Psoas muscle (tissue), 8 donors: ENCODE measurements at places on chromosomes 6 and 20.

- DNase-seq = no peak
Measured at GRCh38 chr6:55643861-55644260, 64.9 kb upstream of the HMGCLL1 start.

- DNase-seq = no peak
Measured at GRCh38 chr6:39319621-39320362, 2.7 kb downstream of the KCNK16 start.

DNA sequence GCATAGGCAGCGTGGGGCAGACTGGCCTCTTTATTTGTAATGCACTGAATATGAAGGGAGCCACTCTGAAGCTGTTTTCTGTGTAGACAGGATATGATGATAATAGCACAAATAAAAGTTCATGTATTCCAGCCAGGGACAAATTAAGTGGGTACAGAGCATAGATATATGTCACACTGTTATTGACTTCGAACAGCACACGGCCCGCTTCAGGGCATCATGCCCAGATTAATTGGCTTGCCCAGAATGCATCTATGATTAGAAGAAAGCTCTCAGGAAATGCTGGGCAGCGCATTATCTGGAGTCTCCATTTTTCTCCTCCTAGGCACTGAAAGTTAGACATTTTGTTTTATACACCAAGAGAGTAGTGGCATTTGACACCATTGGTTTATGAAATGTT, 26.3 kb upstream of the SASH1 start:
- DNase-seq = no peak

GRCh38 chr20:10671221-10671918, 2.4 kb downstream of the JAG1 start:
- no peak for DNase-seq

DNA sequence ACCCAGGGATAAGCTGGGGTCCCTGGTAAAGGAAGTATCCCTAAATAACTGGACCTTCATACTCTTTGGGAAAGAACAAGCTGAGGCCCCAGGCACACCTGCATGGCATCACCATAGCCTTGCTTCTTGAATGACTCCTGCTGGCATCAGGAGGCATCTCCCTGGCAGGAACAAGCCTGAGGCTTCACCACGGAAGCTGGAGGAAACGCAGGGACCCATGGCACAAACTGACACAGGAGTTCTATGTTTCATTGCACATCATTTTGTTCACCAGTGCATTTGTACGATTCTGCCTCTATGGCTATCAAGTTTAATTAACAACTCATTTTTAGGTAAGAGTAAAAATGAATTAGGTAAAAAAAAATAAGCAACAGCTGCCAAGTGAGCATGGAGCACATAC, 619 bp upstream of the PDE7B start:
- peak; percentile 50 for DNase-seq

GRCh38 chr6:5906842-5907241, 99.9 kb downstream of the NRN1 start:
- no peak for DNase-seq

- no peak for DNase-seq
Measured at GRCh38 chr6:143293523-143293922, 157.0 kb downstream of the ADAT2 start.

DNA sequence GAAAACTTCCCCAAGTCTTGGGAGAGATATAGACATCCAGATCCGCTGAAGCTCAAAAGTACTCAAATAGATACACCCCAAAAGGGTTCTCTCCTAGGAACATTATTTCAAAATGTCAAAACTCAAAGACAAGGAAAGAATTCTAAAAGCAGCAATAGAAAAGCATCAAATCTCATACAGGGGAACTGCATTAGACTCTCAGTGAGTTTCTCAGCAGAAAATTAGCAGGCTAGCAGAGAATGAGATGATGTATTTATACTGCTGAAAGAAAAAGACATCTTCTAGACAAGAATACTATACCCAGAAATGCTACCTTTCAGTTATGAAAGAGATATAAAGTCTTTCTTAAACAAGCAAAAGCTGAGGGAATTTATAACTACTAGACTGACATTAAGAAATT, 75.5 kb upstream of the RIMS1 start:
- DNase-seq = no peak

- no peak for DNase-seq
Measured at GRCh38 chr20:18299364-18299763, 11.0 kb downstream of the ZNF133 start.

DNA sequence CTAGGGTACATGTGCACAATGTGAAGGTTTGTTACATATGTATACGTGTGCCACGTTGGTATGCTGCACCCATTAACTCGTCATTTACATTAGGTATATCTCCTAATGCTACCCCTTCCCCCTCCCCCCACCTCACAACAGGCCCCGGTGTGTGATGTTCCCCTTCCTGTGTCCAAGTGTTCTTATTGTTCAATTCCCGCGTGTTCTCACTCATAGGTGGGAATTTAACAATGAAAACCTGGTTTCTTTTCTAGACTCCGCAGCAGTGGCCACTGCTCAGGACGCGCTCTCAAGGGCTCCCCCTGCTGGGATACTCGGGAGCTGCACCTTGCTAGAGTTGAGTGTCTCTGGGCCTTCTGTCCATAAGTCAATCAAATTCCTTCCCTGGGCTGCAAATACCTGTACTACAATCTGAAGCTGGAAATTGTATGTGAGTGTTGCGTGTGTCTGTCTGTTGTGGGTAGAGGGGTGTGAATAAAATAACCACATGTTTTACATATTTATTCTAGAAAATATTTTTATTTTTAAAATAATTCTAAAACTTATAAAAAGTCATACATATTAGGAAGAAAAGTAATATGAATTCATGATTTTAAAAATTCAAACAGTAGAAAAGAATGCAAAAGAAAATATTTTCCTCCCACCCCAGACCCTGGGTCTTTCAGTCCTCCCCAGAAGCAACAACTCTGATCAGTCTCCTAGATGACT, 8.2 kb upstream of the CEP250 start:
- peak; percentile 91 for DNase-seq

GRCh38 chr6:56954403-56955170, at the start of gene BEND6:
Gene BEND6 (plus strand): TSS chr6:56955107. CDS start chr6:56981811, 26,704 bp downstream.
- DNase-seq = peak; percentile 62

DNA sequence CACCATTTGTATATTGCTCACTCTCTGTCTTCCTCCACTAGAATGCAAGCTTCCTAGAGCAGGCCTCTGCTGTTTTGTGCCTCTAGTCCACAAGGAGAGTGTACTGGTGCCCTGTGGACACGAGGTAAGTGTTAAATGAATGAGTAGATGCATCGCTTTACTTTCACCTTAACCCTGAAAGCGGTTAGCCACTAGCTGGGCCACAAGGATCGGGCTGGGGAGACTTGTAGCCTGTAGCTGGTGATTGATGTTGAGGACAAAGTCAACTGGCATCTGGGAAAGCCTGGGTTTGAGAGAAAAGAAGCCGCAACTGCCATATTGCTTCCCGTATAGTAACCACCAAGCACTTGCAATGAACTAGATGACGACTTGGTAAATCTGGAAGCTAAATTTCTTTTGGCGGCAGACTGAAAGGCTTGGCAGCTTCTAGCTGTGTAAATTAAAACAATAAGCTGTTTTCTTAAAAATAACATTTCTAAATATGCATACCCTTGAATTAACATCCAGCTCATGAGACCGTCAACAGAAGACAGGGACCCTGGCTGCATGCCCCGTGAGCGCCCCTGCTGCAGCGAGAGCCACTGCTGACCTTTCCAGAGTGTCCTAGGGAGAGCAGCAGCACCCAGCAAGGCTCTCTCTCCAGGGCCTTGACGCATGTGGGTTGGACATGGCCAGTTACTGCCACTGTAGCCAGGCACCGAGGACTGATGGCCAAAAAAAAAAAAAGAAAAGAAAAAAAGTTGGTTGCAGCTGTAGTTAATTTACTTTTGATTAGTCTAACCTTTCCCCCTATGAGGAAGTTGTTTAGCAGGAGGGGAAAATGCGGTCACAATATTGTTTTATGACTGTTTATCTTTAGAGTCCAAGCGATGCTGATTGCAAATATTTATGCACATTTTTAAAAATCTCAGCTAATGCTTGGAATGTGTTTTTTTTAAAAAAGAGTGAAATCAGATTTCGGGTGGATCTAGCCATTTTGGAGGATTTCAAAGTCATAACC, 315.1 kb downstream of the TFAP2C start:
- DNase-seq = no peak

DNA sequence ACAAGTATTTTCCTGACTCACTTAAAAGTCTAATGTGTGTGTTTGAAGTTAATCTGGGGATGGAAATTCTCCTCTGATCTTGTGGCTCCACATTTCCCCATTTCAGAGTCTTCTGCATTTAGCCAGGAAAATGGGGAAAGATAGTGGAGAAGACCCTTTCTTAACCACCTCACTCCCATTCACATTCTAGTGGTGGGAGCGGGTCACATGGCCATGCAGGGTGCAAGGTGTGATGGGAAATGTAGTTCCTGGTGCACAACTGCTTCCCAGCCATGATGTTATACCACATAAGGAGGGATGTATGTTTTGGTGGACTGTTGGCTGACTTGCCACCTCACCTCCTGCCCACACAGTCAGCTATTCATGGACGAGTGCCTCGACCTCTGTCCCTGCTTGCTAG, 61.8 kb downstream of the BANF2 start:
- DNase-seq = no peak

GRCh38 chr6:2852921-2853322, 11.3 kb upstream of the SERPINB1 start:
- DNase-seq = no peak

GRCh38 chr20:17785007-17785406, 85.2 kb downstream of the BANF2 start:
- DNase-seq = no peak

DNA sequence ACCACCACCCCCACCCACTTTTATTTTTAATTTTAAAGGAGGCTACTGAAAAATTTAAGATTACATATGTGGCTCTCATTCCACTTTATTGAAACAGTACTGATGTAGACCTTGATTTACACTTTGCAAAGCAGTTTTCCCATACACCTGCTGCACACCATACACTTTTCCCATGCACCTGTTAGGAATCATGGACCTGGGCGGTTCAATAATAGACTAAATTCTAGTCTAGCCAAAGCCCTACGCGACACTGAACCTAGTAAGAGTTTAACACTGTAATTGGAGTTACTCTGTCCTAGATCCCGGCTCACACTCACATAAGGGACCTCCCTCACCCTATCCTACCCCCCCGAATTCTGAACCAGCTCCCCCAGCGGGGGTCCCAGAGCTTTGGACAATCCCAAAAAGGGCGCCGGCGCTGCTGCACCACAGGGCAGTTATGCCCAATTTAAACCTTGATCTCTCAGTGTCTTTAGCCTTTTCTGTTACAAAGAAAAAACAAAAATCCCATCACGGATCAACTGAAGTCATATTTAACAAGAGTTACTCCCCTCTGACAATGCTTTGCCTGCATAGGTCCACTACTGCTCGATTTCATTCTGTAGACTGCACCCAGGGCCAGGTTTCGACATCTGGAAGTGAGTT, 2.4 kb upstream of the GCLC start:
- DNase-seq = no peak

- peak; percentile 73 for DNase-seq
Measured at GRCh38 chr20:33839591-33839990, 28.4 kb downstream of the CHMP4B start.

- DNase-seq = no peak
Measured at GRCh38 chr20:11260611-11261010, 586.8 kb upstream of the JAG1 start.

- DNase-seq = no peak
Measured at GRCh38 chr20:57291003-57291402, 24.6 kb upstream of the BMP7 start.

DNA sequence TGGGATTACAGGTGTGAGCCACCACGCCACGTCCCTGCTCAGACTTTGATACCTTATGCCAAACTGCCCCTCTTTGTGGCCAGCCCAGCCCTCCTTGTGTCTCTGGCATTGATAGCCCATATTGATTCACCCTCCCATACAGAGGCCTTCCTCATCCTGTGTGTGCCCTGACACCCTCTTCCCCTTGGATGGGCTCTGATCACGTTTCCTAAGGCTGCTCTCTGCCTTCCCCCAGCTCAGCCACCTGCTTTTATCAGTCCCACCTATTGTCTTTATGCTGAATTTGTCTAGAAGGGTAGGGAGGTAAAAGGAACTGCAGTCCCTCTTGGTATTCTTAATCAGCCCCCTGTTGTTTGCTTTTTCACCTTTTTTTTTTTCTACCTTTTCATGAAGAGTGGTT, 95.9 kb downstream of the CDKAL1 start:
- no peak for DNase-seq

DNA sequence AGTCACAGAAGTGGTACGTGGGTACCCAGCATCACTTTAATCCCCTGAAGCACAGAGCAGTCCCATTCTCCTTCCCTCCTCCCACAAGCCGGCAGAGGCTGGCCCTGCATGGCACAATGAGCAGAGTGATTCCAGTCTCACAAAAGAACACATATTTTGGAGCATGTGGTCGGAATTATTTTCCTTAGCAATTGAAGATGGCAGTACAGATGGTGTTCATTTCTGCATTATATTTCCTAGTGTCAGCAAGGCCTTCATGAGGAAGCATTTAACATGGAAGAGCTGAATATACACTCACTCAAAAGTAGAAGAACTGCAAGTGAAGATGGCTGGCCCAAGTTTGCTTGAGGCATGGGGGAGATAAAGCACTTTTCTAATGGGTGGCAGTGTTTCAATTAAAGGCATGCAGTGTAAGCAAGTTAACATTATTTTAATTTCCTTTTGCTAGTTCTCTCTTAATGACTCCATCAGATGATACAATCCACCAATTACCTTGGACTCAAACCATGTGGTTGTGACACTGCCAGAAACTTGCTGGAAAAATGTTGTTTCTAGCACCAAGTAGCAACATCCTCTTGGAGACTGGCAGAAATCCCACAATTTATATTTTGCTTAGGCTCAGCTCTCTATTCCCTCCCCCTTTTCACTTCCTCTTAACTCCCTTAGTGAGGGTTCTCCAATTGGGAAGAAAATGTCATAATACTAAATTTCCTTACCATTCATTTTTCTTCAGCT, 74.4 kb downstream of the ARHGAP18 start:
- DNase-seq = no peak

DNA sequence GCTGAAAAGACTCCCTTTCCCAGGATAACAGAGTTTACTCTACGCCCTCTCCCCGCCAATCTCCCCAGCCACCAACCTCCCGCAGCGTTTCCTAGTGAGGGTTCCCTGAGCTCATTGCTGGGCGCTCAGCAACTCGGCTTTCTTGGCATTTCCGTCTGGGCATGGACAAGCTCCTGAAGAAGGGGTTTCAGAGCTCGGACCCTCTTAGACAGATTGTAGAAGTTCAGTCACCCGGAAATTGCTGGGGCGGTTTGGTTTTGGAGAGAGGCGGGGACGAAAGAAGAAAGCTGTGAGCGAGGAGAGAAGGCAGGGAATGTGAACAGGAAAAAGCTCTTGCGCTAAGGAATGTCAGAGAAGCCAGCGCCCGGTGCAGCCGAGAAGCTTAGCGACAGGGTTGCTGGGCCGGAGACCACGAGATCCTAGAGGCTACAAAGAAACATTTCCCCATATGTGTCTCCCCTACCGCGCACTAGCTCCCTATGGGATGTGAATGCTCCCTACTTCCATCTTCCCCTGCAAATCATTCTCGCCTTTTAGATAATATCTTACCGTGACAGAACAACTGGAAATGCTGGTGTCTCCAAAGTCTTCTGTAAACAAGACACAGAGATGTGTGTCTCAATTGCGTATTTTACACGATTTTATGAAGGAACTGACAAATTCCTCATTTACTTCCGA, 15.8 kb downstream of the POM121L2 start:
- no peak for DNase-seq

- no peak for DNase-seq
Measured at GRCh38 chr6:139587469-139587868, 213.0 kb upstream of the CITED2 start.

GRCh38 chr6:109720311-109720710, 29.2 kb downstream of the FIG4 start:
- DNase-seq = no peak
